ENCODE measurements at places on chromosomes 3 and 15. TPM values are rescaled to one million over a fixed set of nuclear protein-coding genes. Genes with fewer than 3 reads are reported as not detected.

The FRMD4B gene
- total RNA-seq = 0.29 TPM

The GHRL gene
- total RNA-seq = not detected

The GNAT1 gene
- not detected for total RNA-seq

The MST1R gene
- 0.53 TPM for total RNA-seq

The IQSEC1 gene
- total RNA-seq = 5.8 TPM

The ADCY5 gene
- total RNA-seq = not detected

The ABI3BP gene
- 13.3 TPM for total RNA-seq

The RAB27A gene
- total RNA-seq = 13.3 TPM

The CASR gene
- not detected for total RNA-seq

The GOLGA6A gene
- total RNA-seq = not detected

The WDR49 gene
- not detected for total RNA-seq

The STAC gene
- total RNA-seq = 0.18 TPM

The PTH1R gene
- 1.6 TPM for total RNA-seq

The CFAP91 gene
- total RNA-seq = not detected

The PRTG gene
- 2.5 TPM for total RNA-seq

The GHSR gene
- total RNA-seq = not detected

The AMT gene
- total RNA-seq = 0.58 TPM

The HMG20A gene
- total RNA-seq = 20.5 TPM

The TKT gene
- 578 TPM for total RNA-seq

The A4GNT gene
- not detected for total RNA-seq

The SLC22A13 gene
- not detected for total RNA-seq

The SYNPR gene
- total RNA-seq = not detected

The BOC gene
- 12.2 TPM for total RNA-seq

The CFAP100 gene
- not detected for total RNA-seq

The RPS17 gene
- 3,029 TPM for total RNA-seq

The DPPA2 gene
- not detected for total RNA-seq

The GADL1 gene
- total RNA-seq = not detected

The FHIT gene
- total RNA-seq = not detected

The GRAMD1C gene
- 2.0 TPM for total RNA-seq

The TIGIT gene
- total RNA-seq = not detected

The PSTPIP1 gene
- 0.18 TPM for total RNA-seq

The GYG1 gene
- 45.5 TPM for total RNA-seq

The AGBL1 gene
- total RNA-seq = not detected

The ENTPD3 gene
- not detected for total RNA-seq

The ACKR2 gene
- total RNA-seq = under 0.01 TPM

The GXYLT2 gene
- total RNA-seq = 11.7 TPM

The GNAI2 gene
- 418 TPM for total RNA-seq

The RAF1 gene
- total RNA-seq = 75.0 TPM

The LRRIQ4 gene
- not detected for total RNA-seq

The MCF2L2 gene
- 0.29 TPM for total RNA-seq

The DNAH1 gene
- 0.71 TPM for total RNA-seq

The ACTC1 gene
- total RNA-seq = not detected

All from myometrial cell (primary cell).